Tongue (tissue), 3 donors: ENCODE measurements at places on chromosomes 6 and 20. TPM values are rescaled to one million over a fixed set of nuclear protein-coding genes. Genes with fewer than 3 reads are reported as not detected.

GRCh38 chr20:41367393-41367695 lies 726 bp upstream of the EMILIN3 start:
- DNase-seq: no peak

The PRSS35 gene
- 12.4 TPM for total RNA-seq

The NRSN1 gene
- total RNA-seq: 0.51 TPM

DNA sequence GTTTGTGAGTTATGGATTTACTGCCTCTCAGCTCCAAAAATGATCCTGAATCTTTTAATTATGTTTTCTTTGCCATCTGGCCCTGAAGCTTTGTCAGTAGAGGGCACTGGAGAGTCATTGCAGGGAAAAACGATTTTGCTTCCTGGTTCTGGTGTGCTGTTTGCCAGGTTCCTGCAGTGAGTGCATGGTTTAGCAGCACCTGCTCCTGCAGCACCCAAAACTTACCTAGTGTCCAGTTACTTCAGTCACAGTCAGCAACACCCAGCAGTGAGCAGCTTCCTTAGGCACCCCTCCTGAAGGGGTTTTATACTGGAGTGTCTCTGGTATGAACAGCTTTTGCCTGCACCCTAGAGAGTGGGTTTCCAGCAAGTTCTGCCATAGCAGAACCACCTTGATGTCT lies 6.0 kb upstream of the TRIM26 start:
- peak; percentile 69 for DNase-seq

DNA sequence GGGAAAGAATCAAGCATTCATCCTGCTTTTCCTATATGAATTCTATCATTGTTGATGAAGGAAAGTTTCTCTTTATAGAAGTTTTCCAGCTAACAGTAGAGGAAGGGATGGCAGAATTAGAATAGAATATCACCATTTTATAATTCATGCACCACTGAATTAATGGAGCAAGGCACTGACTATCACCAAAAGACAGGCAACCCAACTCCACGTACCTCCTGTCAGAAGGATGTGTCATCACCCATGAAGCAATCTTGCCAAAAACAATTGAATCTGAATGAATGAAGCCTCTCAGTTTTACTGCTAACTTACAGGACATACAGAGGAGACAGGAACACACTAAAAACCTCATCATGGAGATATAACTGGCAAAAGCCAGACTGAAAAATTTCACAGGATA lies 122.4 kb downstream of the NFATC2 start:
- DNase-seq: no peak

DNA sequence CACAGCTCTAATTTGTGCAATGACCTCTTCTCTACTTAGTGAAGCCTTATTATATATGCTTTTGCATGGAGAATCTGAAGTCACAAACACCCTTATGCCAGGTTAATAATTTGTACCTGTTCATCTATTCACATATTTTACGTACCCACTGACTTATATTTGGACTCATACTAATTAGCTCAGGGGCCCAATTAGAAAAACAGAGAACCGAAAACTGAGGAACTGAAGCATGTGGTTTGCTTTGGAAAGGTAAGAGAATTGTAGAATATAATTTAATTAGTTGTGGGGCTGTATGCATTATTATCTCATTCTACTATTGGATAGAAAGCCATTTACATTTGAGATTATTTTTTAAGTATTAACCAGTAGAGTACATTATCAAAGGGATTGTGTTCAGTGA lies 805.9 kb upstream of the CITED2 start:
- no peak for DNase-seq

- DNase-seq: no peak
Measured at GRCh38 chr6:169155481-169155880, 98.2 kb downstream of the THBS2 start.

DNA sequence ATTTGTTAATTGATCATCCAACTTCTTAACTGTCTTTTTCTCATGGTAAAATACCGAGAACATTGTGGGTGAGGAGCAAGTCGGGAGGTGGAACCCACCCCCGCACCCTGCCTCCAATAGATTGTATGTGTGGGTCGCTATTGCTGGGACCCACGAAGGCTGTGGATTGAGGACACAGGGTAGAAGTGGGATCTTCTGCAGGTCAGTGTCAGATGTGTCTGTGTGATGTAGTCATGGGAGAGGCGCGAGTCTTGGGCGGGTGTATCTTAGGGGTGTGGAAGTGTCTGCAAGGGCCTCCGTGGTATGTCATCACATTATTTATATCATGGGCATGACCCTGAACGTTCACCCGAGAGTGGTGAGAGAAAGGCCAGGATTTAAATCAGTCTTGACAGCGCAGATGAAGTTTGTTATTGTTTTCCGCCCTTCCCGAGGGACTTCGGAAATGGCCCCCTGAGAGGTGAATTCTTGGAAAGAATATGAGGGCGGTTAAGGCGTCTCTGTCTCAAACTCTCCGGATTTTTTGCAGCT lies 472 bp upstream of the PAQR8 start:
- DNase-seq: peak; percentile 61

GRCh38 chr6:2221726-2222274 lies 23.6 kb downstream of the GMDS start:
- no peak for DNase-seq

The TCFL5 gene
- total RNA-seq: 9.1 TPM

The POM121L2 gene
- total RNA-seq: not detected

DNA sequence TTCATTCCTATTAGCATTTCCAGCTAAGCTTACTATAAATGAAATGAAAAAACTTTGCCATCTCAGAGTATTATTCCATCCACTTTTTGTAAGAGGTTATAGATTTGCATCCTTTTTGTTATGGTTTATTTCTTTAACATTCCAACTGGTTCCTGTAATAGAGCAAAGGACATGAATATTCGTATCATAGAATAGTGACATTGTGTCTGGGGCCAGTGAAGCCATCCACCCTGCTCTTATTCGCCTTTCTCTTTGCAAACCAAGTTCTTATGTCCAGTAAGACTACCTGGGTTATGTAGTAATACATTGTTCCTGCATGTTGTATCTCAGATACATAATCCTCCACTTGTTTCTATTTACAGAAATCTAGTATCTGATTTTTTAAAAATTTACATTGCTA lies 43.1 kb downstream of the DCBLD1 start:
- no peak for DNase-seq

GRCh38 chr6:70592391-70593117 lies 25.8 kb downstream of the SDHAF4 start:
- no peak for DNase-seq

DNA sequence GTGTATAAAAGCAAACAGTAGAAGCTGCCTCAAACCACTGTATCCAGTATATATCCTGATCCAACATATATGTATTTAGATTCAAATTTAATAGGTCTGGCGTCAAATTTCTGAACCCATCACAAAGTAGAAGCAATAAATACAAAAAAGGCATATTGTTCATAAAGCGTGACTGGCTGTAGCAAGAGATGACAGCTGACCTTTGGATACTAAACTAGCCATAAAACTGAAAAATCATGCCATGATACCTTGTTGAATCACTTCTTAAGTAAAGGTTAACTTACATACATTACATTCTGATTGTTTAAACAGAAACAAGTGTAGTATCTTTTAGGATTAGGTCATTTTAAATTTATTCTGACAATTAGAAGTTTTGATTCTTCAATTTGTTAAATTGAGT lies 372.0 kb upstream of the FLRT3 start:
- no peak for DNase-seq

DNA sequence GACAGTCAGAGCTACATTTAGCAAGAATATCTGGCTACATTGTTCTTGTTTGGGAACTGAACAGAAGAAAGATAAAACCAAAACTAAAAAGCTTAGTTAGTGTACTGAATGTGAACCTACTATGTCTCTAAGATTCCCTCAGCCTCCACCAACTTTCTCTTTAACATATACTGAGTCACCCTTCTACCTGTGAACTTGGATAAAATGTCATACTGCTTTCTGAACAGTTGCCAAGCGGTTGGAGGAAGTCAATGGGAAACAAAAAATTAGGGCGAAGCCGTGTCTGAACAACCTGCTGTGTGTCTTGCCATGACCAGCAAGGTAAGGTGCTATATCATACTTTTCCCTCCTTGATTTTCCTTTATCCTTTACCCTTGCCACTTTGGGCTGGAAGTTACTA lies 243.5 kb downstream of the BTBD9 start:
- no peak for DNase-seq

The HUS1B gene
- 0.92 TPM for total RNA-seq

GRCh38 chr20:39270837-39271604 lies 308.9 kb downstream of the DHX35 start:
- peak; percentile 22 for DNase-seq

- DNase-seq: no peak
Measured at GRCh38 chr20:35216541-35216940, 9.9 kb upstream of the MMP24 start.

The CGA gene
- total RNA-seq: 1.9 TPM

- DNase-seq: no peak
Measured at GRCh38 chr20:54221353-54221752, 13.5 kb downstream of the PFDN4 start.

DNA sequence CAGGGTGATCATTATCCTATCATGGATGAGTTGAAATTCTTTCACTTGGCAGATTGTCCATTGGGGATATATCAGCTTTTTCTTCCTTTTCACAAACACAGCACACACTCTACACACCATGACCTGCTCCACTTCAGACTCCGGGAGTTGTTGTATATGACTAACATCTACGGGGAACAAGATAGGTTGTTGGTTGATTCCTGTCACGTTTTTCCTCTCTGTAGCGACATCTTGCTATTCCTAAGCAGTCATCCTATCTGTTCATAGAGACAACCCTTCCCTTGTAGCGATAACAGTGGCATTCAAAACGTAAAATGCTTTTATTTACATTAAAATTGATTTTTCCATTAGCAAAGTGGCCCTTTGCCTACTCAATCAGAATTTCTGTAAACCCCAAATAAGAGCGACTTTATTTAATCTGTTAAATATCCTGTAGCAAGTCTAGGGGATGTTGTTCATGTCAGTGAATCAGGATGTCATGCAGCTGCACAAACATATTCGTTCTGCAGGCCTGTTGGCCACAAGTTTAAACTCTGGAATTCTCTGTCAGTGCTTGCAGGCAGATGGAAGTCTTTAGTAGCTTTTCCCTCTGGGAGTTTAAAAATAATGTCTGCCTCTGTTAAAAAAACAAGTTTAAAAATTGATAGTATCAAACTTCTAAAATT lies 23.1 kb downstream of the PHACTR2 start:
- DNase-seq: peak; percentile 90

The NOL4L gene
- total RNA-seq: 5.9 TPM

DNA sequence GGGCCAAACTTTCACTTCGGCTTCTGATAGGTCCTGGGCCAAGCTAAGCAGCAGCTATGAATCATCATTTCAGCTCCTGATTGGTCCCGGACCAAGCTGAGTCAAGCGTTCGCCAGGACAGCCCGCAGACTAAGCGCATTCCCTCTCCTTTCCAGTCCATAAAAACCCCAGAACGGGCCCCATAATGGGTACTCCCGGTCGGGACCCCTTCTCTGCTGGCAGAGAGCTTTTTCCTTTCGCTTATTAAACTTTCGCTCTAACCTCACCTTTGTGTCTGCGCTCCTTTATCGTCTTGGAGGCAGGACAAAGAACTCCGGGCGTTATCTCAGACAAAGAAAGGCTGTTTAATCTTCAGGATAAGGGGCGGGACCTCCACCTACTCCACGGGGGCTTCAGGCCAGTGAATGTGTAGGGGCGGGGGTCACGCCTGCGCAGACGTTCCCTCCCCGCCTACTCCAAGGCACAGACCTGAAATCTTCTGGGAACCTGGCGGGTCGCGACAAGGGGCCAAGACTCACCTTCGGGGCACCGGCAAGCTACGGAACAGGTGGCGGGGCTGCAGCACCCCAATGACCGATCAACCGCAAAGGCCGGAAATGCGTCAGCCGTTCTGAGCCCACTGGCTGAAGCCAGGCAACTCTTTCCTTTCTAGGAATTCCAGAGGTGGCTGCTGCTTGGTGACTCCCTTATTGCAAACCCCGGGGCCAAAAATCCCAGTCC lies at the start of gene ZSCAN31:
ZSCAN31 (minus strand) TSS at position 585 of the 720 bp plus-strand sequence. CDS start 6,465 bp downstream, outside the sequence.
- DNase-seq: peak; percentile 99

DNA sequence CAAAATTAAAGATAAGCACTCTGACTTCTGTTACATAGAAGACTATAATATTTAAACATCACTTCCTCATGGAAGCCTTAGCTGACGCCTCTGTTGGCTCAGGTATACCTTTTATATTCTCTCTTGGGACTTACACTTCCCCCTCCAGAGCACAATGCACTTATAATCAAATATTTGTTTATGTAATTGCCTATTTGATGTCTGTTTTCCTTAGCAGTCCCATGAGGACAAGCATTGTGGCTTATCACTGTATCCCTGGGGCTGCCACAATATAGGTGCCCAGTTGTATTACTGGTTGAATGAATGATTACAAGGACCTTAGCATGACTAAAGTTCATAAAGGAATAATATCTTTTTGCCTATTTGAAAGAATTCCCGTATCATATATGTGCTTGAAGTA lies 186.7 kb upstream of the VGLL2 start:
- no peak for DNase-seq

The GSTA1 gene
- 1.6 TPM for total RNA-seq

GRCh38 chr20:63552481-63553249 lies 1.3 kb upstream of the FNDC11 start:
- DNase-seq: no peak

DNA sequence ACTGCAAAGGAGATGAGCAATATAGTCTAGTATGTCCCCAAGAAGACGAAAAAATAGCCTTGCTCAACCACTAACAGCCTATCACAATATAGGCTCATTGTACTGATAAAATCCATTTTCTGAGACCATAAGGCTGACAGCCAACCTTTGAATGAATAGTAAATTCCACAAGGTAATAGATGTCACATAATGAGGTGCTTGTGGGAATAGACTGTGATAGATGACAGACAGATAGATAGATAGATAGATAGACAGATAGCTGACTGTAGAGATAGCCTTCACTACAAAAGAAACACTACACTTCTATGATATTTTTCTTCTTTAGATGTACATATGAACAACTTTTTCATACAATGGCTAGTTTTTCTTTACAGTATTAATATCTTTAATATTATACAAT lies 760.3 kb upstream of the NRSN1 start:
- DNase-seq: no peak

The XPO5 gene
- total RNA-seq: 22.9 TPM

GRCh38 chr20:47758517-47759450 lies 26.5 kb downstream of the SULF2 start:
- no peak for DNase-seq

- DNase-seq: no peak
Measured at GRCh38 chr20:20803011-20803410, 90.6 kb upstream of the RALGAPA2 start.
